Stimulated activated CD8-positive, alpha-beta memory T cell treated with anti-CD3 and anti-CD28 coated beads, Interleukin-7, amount 100 ng/mL, for 24 hours (primary cell): ENCODE measurements at places on chromosomes 2 and 18.

- no peak for DNase-seq
Measured at GRCh38 chr2:20141806-20142205, 83.1 kb downstream of the SDC1 start.

- DNase-seq, result no peak
Measured at GRCh38 chr2:25036221-25036559, 5.7 kb upstream of the EFR3B start.

DNA sequence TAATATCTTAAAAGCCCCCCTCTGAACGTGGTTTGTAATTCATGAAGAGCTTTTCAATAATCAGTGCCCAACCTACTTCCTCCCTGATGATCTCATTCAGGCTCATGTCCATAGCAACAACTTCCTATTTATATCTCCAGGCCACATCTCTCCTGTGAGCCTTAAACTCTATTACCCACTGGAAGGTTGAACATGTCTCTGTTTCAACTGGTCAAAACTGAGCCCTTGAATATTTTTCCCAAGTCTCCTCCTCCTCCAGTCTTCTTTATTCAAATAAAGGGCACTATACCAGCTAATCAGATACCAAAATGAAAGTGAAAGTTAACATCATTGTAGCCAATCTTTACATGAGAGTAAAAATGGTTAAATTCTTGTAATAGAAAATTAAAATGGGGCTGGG is 63.7 kb upstream of the ITGA4 start:
- DNase-seq, result no peak

- no peak for DNase-seq
Measured at GRCh38 chr18:79624356-79625170, 55.0 kb upstream of the CTDP1 start.

DNA sequence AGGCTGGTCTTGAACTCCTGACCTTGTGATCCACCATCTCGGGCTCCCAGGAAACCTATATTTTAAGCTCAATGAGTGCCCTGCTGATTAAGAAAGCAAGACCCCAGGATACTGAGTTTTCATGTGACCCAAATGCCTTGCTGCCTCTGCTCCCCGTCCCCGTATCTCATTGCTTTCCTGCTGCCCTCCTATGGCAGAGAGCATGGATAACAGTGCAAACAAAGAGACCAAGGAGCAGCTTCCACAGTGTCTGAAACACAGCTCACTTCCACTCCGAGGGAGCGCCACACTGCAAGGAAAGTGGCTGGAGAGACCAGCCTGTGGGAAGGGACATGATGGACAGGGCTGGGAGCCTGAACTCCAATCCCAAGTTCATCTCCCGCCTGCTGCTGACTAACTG is 246.8 kb downstream of the TMEM182 start:
- DNase-seq, result no peak

- no peak for DNase-seq
Measured at GRCh38 chr2:109457794-109458193, 156.0 kb downstream of the SEPTIN10 start.

DNA sequence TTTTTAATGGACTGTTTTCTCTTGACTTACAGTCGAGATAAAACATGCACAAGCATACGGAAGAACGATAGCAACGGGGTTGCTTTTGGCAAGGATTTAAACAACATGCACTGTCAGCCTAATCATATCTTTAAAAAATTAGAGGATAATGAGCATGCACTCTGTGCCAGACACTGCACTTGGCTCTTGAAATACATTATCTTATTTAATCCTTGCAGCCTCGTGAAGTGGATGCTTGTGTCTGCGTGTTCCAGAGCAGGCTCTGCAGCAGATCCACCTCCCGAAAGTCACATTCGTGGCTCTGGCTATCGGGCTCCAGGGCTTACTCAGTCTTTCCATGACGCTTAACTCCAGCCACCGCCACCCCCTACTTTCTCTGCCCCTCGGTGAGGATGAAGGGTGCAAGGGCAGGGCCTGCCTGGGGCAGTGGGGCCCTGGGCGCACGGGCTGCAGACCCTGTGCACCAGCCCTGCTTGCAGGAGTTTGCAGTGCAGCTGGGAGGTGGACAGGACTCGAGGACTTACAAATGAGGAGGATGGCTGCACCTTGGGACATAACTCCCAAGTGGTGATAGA is 61.7 kb downstream of the ACKR3 start:
- no peak for DNase-seq

GRCh38 chr2:151886241-151886640 is 58.0 kb upstream of the ARL5A start:
- no peak for DNase-seq

- DNase-seq, result no peak
Measured at GRCh38 chr18:55900380-55900779, 312.4 kb upstream of the TCF4 start.

DNA sequence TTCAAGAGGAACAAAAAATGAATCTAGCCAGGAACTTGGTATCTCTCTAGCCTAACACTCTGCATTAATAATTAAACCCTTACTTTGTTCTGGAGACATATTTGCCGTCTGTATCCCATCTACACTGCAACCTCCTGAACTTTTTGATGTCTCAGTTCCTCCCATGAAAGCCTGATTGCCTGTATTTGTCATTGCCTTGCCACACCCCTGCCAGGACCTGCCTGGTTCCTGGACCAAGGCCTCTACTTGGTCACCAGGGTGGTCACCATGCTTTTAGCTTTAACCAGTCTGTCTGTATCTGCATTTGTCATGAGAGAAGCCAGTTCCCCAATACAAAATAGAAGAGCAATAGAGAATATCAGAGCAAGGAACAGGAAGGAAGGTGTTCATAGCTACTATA is 58.8 kb upstream of the NOL4 start:
- DNase-seq, result no peak

GRCh38 chr2:229169751-229170150 is 101.3 kb downstream of the PID1 start:
- DNase-seq, result no peak
